NCI-H1417 (cell line): ENCODE measurements at places on chromosomes 11 and 22.

GRCh38 chr11:3229673-3230630, 2.3 kb downstream of the MRGPRE start:
- DNase-seq: no peak

DNA sequence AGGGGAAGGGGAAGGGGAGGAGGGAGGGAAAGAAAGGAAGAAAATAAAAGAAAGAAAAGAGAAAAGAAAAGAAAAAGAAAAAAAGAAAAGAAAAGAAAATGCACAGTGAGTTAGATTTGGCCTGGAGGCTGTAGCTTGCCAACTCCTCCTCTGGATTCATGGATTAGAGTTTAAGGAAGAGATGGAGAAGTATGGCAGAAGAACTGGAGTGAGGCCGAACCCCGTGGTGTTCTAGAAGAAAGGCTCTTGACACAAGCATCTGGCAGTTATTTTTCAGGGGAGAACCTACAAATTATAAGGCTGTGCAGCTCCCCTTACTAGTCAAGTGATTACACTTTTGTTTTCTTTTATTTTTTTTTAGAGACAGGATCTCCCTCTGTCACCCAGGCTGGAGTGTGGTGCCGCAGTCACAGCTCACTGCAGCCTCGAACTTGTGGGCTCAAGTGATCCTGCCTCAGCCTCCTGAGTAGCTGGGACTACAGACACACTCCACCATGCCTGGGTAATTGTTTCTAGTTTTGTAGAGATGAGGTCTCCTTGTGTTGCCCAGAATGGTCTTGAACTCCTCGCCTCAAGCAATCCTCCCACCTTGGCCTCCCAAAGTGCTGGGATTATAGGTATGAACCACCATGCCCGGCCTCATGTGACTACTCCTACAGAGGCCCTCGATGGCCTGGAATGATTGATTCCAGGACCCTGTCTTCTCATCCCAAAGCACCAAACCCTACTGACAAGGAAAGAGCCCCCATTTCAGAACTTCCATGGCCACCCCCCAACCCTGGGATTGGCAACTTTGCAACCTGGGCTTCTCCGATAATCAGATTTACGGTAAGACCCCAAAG, 19.5 kb downstream of the ZNF74 start:
- no peak for DNase-seq

GRCh38 chr22:49976439-49977175, 16.0 kb downstream of the PIM3 start:
- DNase-seq: peak; percentile 2

DNA sequence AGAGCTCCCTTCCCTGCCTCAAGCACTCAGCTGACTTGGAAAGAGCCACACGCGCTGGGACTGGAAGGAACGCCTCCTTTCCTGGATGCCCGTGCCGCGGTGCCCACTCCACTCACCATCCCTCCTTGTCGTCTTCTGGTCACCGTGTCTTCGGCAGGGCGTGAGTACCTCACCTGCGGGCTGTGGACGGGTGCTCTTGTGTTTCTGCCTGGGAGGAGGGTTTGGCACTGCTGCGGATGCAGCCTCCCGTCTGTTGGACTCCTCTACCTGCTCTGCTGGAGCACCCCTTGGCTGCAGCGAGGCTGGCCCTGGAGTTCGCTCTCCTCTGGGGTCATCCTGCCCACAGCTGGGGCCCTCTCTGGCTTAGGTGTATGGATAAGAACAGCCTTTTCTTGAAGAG, 612.7 kb downstream of the BRD1 start:
- no peak for DNase-seq

DNA sequence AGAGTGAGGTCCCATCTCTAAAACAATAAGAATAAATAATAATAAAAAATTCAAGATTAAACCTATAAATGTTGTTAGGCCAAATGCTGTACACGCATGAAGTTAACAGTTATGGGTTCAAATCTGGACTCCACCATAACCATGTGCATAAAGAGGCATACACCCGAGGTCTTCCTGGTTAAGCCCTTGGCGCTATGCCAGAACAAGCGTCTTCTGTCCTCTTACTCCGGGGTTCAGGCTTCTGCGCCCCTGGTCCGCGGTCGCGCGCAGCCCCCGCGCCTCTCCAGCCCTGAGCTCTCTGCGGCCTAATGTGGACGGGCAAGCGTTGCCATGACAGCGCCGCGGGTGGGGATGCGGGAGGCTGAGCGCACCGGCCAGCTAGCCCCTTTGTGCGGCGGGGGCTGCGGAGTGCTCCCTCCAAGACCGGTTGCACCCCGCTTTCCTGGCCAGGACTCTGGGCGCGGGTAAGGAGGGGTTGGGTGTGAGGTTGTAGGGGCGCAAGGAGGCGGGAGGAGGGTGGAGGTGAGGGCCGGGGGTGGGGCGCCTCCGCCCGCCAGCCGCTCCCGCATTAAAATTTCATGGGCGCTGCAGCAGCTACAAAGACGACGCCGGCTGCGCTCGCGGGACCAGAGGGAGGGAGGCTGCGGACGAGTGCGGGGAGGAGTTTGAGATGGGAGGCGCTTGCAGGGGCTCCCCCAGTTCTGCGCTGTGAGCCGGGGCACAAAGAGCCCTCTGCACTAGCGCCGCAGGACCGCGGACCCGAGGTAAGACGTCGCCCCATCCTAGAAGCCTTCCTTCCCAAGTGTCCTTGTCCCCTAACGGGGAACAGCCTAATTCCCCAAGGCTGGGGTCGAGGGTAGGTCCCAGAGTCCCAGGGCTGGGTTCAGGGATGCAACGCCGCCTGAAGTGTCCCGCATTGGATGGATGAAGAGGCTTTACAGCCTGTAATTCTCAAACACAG, at the start of gene MIAT:
MIAT (plus strand) TSS at position 698 of the 961 bp plus-strand sequence.
- peak; percentile 73 for DNase-seq

DNA sequence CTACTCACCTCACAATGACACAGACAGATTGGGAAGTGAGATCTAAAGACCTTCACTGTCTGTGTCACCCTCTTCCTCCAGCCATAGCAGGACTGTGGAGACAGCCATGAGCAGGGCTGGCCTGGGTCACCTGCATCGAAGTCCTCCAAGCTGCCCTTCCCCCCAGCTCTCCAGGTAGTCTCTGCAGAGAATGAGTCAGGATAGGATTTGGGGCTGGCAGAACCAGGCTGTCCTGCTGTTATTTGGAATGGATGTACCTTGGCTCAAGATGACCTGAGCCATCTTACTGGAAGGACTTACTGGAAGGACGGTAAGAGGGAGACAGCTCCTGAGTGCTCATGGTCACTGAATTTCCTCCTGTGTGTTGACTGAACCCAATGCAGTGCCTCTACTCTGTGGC, 29.2 kb downstream of the GGTLC2 start:
- DNase-seq: no peak

- no peak for DNase-seq
These were observed 6.7 kb downstream of the ZC3H7B start for GRCh38 chr22:41308054-41308453.

- DNase-seq: no peak
These were observed 1.8 kb downstream of the UBQLN3 start for GRCh38 chr11:5507933-5508305.

DNA sequence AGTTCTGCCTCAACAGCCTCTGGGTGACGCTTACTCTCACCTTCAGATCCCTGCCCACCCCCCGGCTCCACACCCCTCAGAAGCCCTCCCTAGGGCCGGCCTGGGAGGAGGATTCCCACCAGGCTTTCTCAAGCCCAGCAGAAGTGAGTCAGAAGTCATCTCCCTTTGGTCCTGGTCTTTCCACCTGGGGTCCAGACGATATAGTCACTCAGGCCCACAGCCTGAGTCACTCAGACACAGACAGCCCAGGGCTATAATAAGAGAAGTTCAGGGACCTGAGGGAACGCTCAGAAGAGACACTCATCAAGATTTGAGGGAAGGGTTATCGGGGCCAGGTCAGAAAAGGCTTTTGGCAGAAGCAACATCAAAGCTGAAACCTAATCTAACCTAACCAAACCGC, 127.1 kb downstream of the SPATA19 start:
- DNase-seq: no peak

DNA sequence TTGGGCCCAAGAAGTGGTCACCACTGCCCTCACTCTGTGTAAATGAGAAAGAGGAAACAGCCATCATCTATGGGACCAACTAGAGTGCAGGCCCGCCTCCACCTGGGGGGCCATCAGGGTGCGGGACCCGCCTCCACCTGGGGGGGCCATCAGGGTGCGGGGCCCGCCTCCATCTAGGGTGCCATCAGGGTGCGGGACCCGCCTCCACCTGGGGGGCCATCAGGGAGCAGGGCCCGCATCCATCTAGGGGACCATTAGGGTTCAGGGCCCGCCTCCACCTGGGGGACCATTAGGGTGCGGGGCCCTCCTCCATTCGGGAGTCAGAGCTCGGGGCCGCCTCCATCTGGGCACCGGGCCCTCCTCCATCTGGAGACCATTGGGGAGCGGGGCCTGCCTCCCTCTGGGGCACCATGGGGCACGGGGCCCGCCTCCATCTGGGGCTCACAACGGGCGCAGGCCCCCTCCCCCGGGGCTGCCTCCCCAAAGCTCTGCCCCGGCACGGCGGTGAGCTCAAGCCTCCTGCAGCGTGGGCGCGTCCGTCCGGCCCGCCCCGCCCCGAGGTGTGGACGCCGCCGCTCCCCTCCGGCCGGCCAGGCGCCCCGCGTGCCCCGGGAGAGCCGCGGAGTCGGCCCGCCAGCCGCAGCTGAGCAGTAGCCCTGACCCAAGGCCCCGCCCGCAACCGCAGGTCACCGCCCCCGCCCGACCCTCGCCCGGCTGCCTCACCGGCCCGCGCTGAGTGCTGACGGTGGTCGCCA, 512 bp downstream of the TOLLIP start:
- DNase-seq: no peak

GRCh38 chr11:27722953-27723344, 22.7 kb upstream of the BDNF start:
- no peak for DNase-seq

- DNase-seq: no peak
These were observed 276.5 kb downstream of the ETS1 start for GRCh38 chr11:128310676-128311445.

DNA sequence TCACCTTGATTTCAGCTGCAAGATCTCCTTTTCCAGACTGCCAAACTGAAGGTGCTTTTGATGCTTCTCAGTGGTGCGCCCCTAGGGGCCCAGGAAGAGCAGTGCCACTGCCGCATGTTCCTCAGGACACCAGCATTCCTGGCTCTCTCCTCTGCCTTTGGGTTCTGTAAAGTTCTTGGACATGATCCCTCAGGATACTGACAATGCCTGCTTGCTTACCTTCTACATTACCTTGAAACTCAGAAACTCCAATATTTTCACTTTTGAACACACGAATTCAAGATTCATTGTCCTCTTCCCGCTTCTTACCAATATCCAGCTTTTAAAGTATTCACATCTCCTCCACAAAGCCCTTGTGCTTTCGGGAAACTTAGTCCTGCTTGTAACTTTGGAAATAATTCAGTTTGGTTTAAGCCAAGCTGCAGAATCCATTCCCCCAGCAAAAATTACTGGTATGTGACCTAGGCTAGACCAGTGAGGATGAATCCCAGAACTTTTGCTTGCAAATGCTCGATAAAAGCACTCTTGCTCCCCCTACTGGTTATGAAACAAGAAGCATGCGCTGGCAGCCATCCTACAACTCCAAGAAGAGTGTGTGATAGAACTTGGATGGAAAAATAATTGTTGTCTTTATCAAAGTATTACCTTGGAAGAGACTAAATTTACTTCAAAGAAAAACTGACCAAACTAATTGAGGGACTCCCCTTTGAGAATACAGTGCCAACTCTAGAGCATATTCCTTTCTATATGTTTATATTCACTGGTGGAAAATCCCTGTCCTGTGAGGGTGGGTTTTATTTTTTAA, 16.5 kb upstream of the OR5B21 start:
- DNase-seq: peak; percentile 35

DNA sequence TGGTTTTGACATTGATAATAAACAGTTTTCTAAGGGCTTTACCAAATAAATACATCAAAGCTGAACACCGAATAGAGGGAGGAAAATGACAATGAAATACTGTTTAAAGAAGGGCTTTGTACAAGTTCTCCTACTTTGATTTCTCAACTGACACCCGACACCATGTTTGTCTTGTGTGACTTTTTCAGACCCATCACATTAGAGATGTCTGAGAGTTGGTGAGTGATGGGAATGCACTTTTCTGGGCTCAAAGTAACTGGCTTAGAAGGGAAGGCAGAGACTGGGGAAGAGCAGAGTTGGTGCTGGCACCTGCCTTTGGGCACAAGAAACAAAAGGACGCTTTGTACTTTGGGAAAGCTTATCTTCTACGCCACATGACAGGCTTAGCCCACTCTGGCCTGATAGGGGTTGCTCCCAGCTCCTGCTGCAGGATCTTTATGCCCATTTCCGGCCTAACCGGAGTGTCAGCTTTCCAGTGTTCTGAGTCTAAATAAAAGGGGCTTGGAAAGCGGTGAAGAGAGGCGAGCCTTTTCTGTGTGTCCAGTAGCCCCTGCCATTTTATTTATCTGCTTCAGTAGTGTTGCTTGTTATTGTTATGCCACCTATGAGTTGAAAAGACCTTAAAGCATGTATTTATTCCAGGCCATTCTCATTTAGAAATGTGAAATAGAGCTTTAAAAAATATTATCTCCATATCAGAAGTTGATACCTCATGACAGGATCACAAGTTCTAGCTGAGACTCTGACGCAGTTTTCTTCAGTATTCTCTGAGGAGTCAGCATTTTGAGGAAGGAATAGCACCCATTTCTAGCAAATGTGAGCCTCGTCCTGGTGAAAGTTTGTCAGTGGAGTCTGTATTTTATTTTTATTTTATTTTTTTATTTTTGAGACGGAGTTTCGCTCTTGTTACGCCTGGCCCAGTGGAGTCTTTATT, 24.2 kb downstream of the KREMEN1 start:
- DNase-seq: no peak

GRCh38 chr22:45645150-45645525, 26.5 kb upstream of the ATXN10 start:
- no peak for DNase-seq

- no peak for DNase-seq
These were observed 204.5 kb upstream of the NAV2 start for GRCh38 chr11:19508165-19508564.

DNA sequence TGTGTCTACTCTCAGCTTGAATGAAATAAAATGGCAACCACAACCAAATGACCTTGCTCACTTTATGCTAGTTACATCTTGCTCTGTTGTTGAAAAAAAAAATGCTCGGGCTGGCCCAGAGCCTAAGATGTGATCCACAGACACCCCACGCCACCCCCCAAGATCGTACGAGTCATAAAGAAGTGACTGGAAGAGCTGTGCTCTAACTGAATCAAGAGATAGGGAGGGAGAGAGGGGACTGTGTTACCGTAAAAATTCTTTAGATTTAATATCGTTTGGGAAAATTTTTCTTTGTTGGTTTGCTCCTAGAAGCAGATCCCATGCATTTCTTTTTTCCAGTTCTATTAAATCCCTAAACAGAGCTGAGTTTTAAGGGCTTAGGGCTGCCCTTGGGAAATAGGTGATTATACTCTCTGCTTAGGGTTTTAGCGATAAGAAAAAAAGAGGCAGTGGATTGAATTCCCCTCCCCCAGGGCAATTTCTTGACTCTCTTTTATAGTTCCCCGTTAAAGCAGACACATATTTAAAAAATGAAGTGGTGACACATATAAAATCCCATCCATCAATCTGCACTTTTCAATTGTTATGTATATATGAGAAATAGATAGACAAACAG, 14.5 kb downstream of the MAML2 start:
- DNase-seq: peak; percentile 74

GRCh38 chr22:46749682-46750529, 11.9 kb upstream of the CERK start:
- no peak for DNase-seq
